Lung (tissue), 17 donors: ENCODE measurements at places on chromosomes 5 and 9.

- no peaks in the 10 kb centered on the region for H3K4me1 ChIP-seq
- H3K27ac ChIP-seq, result peak overlapping the region; percentile 78
- no peak overlapping the region for H3K4me3 ChIP-seq
- no peaks in the 10 kb centered on the region for H3K27me3 ChIP-seq
- DNase-seq, result peak; percentile 42
Observed at GRCh38 chr9:136527721-136528710, 17.8 kb downstream of the NOTCH1 start.

- H3K4me3 ChIP-seq, result no peak overlapping the region
- no peak for DNase-seq
- no peaks in the 10 kb centered on the region for H3K4me1 ChIP-seq
- H3K36me3 ChIP-seq, result no peaks in the 10 kb centered on the region
- no peak overlapping the region for H3K27ac ChIP-seq
- H3K27me3 ChIP-seq, result no peaks in the 10 kb centered on the region
Observed at GRCh38 chr9:90793729-90794128, 7.9 kb upstream of the SYK start.

- no peak for DNase-seq
- no peaks in the 10 kb centered on the region for H3K27me3 ChIP-seq
- no peak overlapping the region for H3K4me3 ChIP-seq
- no peak overlapping the region for H3K27ac ChIP-seq
- H3K36me3 ChIP-seq, result no peaks in the 10 kb centered on the region
Observed at GRCh38 chr5:3911773-3912172, 316.1 kb downstream of the IRX1 start.

GRCh38 chr5:172149073-172149472 is 39.0 kb downstream of the STK10 start:
- no peaks in the 10 kb centered on the region for H3K4me1 ChIP-seq
- DNase-seq, result no peak
- H3K36me3 ChIP-seq, result no peaks in the 10 kb centered on the region
- H3K27me3 ChIP-seq, result no peaks in the 10 kb centered on the region

- DNase-seq, result no peak
- H3K27ac ChIP-seq, result no peak overlapping the region
- no peaks in the 10 kb centered on the region for H3K36me3 ChIP-seq
- no peaks in the 10 kb centered on the region for H3K27me3 ChIP-seq
- no peaks in the 10 kb centered on the region for H3K4me1 ChIP-seq
Observed at GRCh38 chr5:58255386-58255785, 204.5 kb downstream of the PLK2 start.

- H3K36me3 ChIP-seq, result no peaks in the 10 kb centered on the region
- H3K4me1 ChIP-seq, result no peaks in the 10 kb centered on the region
- no peak overlapping the region for H3K4me3 ChIP-seq
Observed at GRCh38 chr5:32625547-32625946, 40.2 kb downstream of the SUB1 start.

GRCh38 chr9:36401164-36401740 is 1.2 kb upstream of the RNF38 start:
- no peaks in the 10 kb centered on the region for H3K36me3 ChIP-seq
- H3K4me3 ChIP-seq, result peak overlapping the region; percentile 96
- DNase-seq, result no peak

DNA sequence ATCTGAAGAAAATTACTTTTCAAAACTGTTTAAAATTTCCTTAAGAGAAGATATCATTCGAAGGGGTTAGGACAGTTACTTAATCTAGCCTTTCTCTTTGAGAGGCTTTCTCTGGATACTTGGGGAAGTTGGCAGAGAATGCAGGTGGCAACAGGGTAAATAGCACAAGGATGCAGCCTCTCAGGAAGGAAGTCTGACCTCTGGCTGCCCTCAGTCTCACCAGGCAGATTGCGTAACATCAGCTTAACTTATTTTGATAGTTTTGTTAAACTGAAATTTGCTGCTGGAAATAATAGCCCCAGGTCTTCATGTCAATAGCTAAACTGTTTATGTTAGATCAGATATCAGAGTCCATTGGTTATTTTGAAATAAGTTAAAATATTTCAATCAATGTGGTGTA is 20.4 kb downstream of the CCDC192 start:
- no peaks in the 10 kb centered on the region for H3K27me3 ChIP-seq
- no peak overlapping the region for H3K4me3 ChIP-seq
- H3K27ac ChIP-seq, result no peak overlapping the region
- peaks cover 1% of the 10 kb centered on the region for H3K4me1 ChIP-seq
- peak; percentile 47 for DNase-seq
- H3K36me3 ChIP-seq, result no peaks in the 10 kb centered on the region

DNA sequence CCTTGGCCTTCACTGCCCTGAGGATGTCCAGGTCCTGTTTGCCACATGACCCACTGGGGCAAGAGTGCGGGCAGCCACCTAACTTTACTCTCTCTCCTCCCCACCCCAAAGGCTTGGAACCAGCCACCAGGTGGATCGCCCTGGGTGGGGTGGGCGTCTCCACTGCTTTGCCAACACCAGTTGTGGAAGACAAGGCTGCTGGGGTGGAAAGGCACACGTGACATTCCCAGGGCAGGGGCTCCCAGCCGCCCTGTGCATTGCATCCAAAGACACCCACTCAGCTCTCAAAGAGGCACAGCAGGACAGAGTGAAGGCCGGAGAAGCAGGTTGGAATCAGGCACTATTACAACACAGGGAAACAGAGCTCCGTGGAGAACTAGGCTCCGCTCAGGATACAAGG is 162.2 kb downstream of the OLFM1 start:
- H3K36me3 ChIP-seq, result no peaks in the 10 kb centered on the region
- H3K27me3 ChIP-seq, result no peaks in the 10 kb centered on the region
- H3K4me1 ChIP-seq, result peaks cover 5% of the 10 kb centered on the region
- H3K27ac ChIP-seq, result no peak overlapping the region

DNA sequence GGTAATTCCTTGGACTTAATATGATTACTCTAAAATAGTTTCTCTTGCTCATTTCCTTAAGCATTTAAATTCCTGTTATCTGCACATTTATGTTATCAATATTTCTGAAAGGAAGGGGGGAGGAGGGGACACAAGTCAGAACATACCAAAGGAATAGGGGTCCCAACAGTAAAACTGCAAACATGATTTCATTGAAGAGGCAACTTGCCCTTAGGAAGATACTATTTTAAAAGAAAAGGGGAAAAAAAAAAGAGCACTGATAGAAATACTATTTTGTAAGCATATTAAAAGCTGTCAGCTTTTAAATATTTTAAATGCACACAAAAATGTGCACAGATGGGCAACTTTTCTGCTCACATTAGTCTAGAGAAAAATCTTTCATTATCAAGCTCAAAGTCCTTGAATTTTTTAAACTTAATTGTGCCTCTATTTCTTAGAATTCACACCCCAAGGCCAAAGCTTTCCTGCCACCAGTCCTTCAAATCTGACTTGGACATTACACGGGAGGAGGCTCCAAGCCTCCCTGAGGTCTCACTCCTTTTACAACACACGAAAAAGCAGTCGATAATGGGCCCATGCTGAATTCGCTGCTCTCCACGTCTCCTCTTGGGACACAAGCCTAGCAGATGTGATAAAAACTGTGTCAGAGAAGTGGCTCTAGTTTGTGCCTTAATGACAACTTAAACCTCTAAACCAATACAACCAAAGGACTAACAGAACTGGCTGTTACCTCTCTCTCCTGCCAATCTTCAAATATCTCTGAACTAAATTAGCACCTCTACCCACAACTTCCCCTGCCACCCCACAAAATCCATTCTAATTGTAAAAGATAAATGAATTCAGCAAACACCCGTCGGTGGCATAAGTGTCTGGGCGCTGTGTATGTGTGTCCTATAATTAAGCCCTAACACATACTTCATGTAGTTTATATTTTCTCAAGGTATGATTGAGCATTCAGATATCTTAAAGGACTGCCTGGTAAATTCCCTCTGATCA is 154.3 kb downstream of the DENND1A start:
- no peaks in the 10 kb centered on the region for H3K36me3 ChIP-seq
- DNase-seq, result no peak
- H3K27ac ChIP-seq, result no peak overlapping the region
- H3K4me3 ChIP-seq, result no peak overlapping the region
- H3K4me1 ChIP-seq, result peaks cover 24% of the 10 kb centered on the region

GRCh38 chr9:130150779-130151382 is 21.3 kb upstream of the NCS1 start:
- no peaks in the 10 kb centered on the region for H3K27me3 ChIP-seq
- no peaks in the 10 kb centered on the region for H3K36me3 ChIP-seq
- H3K4me3 ChIP-seq, result no peak overlapping the region
- H3K27ac ChIP-seq, result no peak overlapping the region

DNA sequence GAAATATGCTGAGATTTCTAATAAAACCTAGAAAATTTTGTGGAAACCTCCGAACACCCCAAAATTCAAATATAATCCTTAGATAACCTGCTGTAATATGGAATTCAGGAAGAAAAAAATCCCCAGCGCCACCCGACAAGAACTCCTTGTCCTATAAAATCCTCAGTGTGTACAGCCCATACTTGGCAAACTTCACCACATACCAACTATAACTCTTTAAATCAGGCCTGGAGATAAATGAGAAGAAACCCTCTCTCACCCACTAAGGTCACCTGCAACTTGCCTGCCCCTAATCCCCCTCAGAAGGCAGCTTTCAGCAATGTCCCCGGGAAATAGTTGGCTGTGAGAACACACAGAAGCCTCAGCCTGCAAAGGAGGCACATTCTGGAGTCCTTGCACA is 90.5 kb downstream of the SH3TC2 start:
- H3K27me3 ChIP-seq, result no peaks in the 10 kb centered on the region
- no peak overlapping the region for H3K27ac ChIP-seq
- peaks cover 14% of the 10 kb centered on the region for H3K4me1 ChIP-seq
- no peaks in the 10 kb centered on the region for H3K36me3 ChIP-seq
- no peak for DNase-seq
- no peak overlapping the region for H3K4me3 ChIP-seq

DNA sequence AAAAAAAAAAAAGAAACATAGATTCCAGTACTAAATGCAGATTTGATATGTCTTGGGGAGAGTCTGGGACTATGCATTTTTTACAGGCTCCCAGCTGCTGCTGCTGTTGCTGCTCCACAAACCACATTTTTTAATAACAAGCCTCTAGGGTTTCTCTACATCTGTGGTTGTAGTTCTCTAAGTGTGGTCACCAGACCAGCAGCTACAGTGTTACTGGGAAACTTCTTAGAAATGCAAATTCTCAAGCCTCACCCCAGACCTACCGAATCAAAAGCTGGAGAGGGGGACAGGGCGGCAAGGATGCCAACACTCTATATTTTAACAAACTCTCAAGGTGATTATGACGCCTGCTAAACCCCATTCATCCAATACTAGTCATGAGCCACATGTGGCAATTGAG is 293.4 kb upstream of the PTGER4 start:
- DNase-seq, result no peak
- H3K4me3 ChIP-seq, result no peak overlapping the region
- H3K27me3 ChIP-seq, result no peaks in the 10 kb centered on the region
- H3K36me3 ChIP-seq, result no peaks in the 10 kb centered on the region
- H3K4me1 ChIP-seq, result no peaks in the 10 kb centered on the region

DNA sequence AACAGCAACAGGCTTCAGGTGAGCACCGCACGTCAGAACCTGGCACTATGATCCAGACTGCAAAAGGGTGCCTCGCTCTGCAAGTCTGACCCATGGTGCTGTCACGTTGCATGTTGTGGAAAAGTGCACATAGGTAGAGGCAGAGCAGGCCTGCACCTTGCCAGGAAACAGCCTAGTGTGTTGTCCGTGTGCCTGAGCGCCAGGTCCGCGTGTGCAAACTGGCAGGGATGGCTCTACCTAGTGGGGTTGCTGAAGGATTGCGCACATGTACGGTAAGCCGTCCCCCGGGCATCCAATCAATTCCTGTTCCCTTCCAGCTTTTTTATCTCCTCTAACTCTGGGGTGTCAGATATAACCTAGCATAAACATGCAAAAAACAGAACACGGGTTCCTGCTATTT is 219.5 kb downstream of the NXNL2 start:
- no peak overlapping the region for H3K27ac ChIP-seq
- no peaks in the 10 kb centered on the region for H3K4me1 ChIP-seq
- H3K36me3 ChIP-seq, result no peaks in the 10 kb centered on the region
- DNase-seq, result no peak

DNA sequence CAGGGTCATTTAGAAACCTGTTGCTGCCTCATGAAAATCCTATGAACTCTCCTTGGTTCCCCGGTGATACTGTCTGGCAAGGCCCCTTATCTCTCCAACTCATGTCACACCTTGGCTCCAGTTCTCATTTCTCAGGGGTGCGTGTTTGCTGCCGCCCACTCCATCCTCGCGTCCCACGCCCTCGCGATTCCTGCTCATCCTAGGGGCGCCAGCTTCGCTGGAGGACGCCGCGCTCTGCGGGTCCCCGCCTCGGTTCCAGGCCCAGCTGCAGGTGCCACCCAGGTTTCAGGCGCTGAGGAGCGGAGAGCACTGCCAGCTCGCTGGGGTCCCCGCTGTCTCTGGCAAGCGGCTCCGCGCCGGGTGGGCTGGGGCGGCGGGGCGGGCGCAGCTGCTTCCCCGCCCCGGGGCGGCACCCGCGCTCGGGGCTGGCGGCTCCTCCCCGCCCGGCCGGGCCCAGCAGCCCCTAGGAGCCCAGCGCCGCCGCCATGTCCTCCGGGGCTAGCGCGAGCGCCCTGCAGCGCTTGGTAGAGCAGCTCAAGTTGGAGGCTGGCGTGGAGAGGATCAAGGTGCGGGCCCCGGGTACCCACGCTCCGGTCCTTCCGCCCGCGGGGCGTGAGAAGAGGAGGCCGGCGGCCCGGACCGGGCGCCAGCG is at the start of gene GNG10:
Gene GNG10, plus strand, starts transcription at position 456 of the 652 bp plus-strand sequence. Its CDS starts 30 bp downstream, at position 486.
- H3K4me1 ChIP-seq, result peaks cover 6% of the 10 kb centered on the region
- H3K4me3 ChIP-seq, result peak within 1 kb of the TSS; percentile 63
- no peaks in the 10 kb centered on the region for H3K36me3 ChIP-seq

DNA sequence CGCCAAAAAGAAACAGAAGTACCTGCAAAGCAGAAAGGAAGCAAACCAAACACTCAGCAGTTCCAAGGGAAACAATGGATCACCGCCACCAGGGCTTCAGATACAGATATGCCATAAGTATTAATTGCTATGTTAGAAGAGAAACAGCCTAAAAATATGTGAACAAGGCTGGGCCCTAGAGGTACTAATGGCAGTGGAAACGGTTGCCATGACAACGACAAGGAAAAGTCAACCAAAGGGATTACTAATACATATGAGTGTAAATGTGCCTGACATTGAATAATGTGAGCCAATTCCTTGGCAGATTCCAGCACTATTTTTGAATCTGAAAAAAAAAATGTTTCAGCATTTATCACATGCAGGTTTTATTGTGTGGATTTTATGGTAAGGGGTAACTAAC is 75.0 kb downstream of the CAVIN4 start:
- H3K4me3 ChIP-seq, result no peak overlapping the region
- H3K27ac ChIP-seq, result no peak overlapping the region
- no peak for DNase-seq

DNA sequence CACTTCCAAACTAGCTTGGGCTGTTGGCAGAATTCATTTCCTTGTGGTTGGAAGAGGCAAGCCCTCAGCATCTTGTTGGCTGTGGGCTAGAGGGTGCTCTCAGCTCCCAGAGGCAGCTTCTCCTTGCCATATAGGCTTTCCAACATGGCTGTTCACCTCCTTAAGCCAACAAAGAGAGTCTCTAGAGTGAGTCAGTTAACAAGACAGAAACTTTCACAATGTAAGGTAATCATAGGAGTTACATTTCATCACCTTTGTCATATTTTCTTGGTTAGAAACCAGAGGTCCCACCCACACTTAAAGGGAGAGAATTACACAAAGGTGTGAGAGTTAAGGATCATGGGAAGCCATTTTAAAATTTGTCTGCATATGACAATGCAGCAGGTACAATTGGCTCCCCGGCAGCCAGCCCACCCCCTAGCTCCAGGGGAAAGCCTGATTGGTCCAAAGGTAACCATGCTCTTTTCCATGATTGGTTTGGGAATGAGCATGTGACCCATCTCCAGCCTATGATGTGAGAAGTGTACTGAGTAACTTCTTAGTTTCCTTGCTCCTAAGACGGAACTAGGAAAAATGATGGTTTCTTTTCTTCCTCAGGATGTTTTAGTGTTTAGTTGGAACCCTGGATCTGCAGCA is 109.8 kb upstream of the MSX2 start:
- H3K27me3 ChIP-seq, result no peaks in the 10 kb centered on the region
- H3K36me3 ChIP-seq, result no peaks in the 10 kb centered on the region
- peaks cover 14% of the 10 kb centered on the region for H3K4me1 ChIP-seq
- H3K4me3 ChIP-seq, result no peak overlapping the region
- no peak for DNase-seq
- H3K27ac ChIP-seq, result no peak overlapping the region
